ENCODE measurements at places on chromosomes 3 and 15.

- no peak for DNase-seq
These were observed 170.3 kb upstream of the MITF start for GRCh38 chr3:69568951-69569350.

DNA sequence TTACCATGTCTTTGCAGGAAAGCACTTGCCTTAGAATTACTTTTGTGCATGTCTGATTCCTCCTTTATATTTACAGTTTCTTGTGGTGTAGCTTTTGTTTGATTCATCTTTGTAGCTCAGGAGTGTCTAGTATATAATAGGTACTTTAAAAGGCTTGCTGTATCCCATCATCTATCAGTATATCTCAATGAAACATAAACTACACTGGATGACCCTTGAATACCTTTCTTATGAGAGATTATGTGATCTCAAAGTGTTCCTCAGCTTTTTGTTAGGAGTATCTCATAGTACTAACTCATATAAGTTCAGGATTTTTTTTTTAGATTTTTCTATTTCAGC is 234.8 kb downstream of the PYDC2 start:
- no peak for DNase-seq

- peak; percentile 54 for DNase-seq
These were observed at the start of gene AP3B2 for GRCh38 chr15:82709421-82710207. AP3B2 (minus strand) TSS chr15:82709875; CDS start chr15:82709706, 169 bp downstream.

- peak; percentile 77 for DNase-seq
These were observed 33.3 kb downstream of the GLB1 start for GRCh38 chr3:33063651-33064051.

- DNase-seq = no peak
These were observed 370.0 kb downstream of the WDR72 start for GRCh38 chr15:53389271-53390037.

DNA sequence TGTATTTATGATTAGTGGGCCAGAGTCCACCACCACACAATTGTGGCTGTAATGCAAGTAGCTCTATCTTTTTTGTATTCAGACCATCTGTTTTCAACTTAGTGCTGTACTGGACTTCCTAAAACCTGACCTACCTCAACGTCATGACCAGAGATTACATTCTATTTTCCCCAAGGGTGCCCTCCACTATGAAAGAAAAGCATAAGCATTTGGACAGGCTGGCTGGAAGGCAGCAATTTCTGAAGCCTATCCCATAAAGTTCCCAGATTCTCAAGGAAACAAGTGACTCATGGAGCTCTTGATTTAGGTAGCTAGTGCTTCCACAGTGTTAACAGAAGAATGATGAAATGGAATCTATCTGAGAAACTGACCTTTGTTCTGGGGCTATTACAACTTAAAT is 75.8 kb downstream of the COL8A1 start:
- DNase-seq = peak; percentile 97

DNA sequence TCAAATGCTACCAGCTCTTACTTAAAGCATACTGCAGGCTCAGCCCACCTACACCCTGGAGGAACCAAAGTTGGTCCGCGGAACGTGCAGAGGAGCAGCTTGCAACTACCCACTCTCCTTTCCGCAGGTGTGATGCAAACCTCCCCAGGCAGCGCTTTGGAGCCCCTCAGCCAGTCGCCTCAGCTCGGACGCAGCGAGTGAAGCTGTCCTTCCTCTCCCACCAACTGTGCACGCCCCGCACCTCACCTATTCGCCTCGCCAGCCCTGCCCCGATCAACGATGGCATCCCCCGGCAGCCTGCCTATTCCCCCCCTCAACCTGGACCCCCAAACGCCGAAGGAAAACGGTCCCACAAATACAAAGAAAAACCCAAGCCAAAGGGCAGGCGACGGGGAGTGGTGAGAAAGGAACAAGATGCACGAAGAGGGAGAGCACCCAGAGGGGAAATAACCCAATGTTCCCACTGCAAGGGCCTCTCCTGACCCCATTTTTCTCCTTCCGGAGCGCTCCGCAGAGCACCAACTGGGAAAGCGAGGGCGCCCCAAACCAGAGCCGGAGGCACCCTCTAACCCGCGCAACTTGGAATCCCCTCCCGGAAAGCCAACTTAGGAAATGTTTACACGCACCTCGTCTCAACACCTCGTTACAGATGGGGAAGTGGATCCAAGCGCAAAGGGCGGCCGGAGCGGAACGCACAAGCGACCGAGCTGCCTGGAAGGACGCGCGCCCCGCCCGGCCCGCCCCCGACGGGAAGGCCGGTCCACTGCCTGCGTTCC is 665 bp downstream of the GLB1 start:
- DNase-seq = peak; percentile 18

DNA sequence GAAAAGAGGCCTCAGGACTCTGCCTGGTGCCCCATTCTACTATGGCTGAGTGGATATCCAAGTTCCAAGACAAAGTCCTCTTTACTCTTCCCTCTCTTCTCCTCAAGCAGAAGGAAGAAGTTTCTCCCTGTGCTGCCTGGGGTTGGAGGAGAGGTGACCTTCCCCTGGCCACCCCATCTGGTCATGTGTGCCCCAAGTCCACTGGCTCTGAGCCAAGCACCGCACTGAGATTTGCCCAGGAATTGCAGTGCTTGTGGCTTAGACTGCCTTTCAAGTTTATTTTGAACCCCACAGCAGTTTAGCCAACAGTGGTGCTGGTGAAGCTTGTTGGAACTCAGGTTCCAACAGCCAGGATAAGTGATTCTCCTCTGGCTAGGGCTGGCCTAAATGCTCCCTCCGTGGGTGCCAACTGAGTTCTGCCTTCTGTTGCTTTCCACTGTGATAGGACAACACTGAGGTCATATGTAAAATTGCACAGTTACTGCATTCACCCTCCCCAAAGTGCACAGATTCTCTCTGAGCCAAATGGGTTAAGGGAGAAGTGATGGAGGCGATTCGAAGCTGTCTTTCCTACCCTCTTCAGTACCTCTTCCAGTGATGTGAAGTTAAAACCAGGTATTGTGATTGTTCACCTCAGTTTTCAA is 69.9 kb downstream of the TMCO5A start:
- DNase-seq = no peak

DNA sequence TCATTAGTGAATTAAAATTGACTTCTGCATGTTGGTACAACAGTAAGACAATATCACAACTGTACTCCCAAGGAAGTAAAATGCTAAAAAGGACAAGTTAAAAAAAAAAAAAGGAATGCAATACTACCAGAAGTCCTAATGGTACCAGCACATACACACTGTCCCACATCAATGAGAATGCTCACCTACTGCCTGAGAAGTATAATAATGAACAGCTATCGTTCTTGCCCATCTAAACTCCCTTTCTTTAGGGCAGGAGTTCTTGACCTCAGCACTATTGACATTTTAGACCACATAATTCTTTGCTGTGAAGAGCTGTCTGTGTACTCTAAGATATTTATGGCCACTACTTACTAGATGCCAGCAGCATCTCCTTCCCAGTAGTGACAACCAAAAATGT is 651.7 kb downstream of the FHIT start:
- DNase-seq = no peak

DNA sequence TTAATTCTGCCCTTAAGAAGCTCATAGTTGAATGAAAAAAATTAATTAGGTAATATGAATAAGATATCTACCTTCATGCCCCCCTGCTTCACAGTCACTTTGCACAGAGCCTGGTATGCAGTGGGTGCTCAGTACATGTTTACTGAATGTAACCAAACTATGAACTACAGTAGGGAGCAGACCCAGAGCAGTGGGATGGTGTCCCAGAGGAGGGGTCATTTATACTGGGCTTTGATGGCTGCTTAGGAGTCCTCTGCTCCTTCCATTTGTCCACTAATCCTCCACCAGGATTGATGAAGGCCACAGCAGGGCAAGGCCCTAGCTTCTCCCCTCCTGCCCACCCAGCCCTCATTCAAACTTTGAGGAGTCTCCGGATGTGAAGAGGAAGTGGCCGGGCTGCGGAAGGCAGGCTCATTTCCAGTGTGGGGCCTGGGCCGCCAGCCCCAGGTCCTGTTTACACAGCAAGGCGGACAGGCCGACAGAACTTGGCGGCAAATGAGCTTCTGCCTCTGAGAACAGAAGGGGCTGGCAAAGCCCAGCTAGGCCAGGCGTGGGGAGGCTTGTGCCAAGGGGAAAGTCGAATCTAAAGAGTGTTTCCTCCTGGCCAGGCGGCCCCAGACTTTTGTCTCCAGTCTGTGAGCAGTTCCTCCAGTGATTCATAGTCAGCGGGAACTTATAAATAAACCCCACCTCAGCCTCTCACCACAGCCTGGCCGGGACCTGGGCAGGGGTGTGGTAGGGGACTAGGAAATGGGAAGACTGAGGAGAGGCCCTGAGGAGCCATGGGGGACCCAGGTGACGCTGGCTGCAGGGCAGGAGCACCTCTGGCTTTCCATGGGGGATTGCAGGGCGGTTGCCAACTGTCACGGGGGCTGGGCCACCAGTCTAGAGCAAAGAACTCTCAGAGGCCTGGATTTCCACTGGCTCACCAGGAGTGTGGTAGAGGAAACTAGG is 51.6 kb upstream of the LCTL start:
- DNase-seq = peak; percentile 54

GRCh38 chr3:40718681-40719080 is 193.9 kb downstream of the ZNF621 start:
- no peak for DNase-seq

DNA sequence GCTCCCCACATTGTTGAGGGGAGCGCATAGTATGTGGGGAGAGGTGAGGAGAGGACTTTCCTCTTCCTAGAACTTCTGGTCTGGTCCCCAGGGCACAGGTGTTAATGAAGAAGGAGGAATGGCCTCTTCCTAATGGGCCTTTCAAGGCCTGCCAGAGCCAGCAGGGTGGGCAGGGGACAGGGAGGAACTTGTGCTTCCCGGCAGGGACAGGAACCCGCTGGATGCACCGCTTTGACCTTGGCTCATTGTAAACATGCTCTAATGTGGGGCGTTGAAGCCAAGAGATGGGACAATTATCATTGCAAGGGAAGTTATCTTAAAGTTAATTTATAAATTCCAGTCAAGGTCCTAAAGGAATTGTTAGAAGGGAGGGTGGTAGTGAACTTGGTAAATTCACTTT is 21.0 kb upstream of the CHRNB4 start:
- DNase-seq = no peak

DNA sequence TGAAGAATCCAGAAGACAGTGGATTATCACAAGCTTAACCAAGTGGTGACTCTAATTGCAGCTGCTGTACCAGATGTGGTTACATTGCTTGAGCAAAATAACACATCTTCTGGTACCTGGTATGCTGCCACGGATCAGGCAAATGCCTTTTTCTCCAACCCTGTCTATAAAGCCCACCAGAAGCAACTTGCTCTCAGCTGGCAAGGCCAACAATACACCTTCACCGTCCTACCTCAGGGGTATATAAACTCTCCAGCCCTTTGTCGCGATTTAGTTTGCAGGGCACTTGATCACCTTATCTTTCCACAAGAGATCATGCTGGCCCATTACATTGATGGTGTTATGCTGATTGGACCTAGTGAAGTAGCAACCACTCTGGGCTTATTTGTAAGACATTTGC is 52.6 kb downstream of the PAQR5 start:
- no peak for DNase-seq

DNA sequence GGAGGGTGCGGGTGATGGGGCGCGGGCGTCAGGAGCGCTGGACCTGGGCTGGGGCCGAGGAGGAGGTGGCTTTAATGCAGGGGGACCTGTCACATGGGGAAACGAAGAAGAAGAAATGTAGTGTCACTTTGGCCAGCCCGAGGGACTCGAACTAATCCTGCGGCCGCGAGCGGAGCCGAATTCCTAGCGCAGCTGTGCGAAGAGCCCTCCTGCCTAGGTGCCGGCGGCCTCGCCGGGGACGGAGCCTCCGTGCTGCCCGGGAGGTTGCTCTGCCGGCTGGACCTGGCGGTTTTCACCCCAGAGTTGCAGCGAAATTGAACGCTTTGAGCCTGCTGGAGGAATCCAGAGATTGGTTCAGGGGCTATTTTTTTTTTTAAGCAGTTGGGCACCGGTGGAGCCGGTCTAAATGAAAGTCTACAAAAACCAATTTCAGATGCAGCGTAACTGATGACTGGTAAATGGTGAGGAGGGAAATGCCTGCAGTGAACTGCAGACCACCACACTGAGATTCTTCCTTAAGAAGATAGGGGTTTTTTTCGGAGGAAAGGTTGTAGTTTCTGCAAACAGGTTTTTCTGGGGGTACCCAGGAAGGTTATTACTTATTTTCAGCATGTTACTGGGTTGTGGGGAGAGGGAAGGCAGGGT is 662 bp downstream of the TMEM108 start:
- DNase-seq = peak; percentile 3

DNA sequence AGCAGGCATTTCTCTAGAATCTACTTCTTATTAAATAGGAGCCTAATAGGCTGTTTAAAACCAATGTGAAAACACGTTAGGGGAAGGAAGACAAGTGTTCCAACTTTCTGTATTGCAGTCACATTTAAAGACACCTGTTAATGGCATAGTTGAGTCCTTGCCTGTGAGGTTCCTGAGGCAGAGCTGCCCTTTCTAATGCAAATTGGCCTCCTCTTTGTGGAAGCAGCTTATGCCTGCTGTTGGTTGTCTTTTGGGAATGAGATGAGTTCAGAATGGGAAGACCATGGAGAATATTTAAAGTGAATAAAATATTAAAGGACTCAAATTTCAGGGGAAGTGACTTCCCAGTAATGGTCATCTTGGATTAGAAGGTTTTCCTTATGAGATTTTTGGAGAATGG is 51.2 kb downstream of the NEK11 start:
- no peak for DNase-seq

DNA sequence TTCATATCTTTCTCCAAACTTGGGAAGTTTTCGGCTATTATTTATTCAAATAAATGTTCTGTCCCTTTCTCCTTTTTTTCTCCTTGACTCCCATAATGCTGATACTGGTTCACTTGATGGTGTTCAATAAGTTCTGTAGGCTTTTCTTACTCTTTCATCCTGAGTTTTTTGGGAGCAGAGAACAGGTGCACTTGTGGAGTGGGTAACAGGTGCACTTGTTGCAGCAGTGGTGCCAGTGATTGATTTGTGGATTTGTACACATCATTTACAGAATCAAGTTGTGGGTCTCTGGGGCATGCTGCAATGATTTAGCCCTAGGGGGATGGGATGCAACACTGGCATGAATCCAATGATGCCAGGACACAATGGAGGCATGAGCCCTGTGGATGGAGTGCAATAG is 14.8 kb upstream of the OR5H1 start:
- DNase-seq = no peak

DNA sequence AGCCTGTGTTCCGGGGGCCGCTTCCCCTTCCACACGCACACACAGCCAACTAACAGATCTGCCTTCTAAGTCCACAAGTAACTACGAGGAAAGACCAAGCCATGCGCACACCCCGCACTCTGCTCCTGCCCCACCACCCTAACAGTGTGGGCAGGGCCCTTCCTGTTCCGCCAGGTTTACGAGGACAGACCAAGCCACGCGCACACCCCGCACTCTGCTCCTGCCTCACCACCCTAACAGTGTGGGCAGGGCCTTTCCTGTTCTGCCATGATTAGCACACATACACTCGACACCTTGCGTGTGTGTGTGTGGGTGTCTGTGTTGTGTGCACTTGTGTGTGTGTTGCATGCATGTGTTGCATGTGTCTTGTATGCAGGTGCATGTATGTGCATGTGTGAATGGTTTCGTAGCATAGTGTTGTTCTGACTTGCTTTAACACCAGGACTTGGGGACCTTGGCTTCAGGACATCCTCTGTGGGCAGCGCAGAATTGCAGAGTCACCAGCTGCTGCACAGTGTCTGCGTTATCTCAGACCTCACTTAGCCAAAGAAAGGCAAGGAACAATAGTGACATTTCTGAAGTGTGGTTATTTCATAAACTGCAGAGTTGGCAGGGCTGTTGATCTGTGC is 114.4 kb downstream of the CHSY1 start:
- DNase-seq = no peak

GRCh38 chr3:149592758-149593240 is 65.0 kb downstream of the WWTR1 start:
- no peak for DNase-seq

- DNase-seq = no peak
These were observed 16.0 kb downstream of the MED12L start for GRCh38 chr3:151101270-151101969.
